ENCODE measurements at places on chromosomes 16 and 17. TPM values are rescaled to one million over a fixed set of nuclear protein-coding genes. Genes with fewer than 3 reads are reported as not detected.

DNA sequence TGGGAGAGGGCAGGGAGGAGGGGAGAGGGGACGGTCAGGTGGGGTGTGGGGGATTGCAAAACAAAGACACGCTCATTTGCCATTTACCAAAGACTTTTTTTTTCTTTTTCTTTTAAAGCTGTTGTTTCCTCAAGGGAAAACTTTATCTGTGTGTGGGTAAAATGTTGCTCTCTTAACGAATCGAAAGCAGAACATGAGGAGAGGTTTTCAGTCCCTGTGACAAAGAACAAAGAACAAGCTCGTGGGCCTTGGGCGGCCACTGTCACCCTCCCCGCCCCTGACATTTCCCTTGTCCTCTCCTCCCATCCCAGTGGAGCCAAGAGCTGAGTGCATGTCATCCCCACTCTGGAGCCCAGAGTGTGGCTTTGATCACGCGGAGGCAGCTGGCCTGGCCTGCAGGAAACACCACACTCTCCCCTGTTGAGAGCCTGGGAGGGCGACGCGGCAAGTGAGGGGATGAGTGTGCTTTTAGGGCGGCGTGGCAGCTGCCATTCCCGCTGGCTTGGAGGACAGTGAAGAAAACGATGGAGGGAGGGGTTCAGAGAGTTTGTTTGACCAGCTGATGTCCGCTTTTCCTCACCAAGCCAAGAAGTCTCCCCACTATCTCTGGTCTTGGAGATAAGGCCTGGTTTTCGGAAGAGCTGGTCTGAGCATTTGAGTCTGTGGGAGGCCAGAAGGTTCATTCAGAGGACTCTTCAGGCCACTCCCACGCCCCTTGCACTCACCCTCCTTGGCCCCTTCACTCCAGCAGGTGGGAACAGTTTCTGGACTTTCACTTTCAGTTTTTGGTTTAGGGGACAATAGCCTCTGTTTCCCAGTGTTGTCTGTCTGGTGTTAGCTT is 11.4 kb downstream of the CCR7 start:
- no peak for DNase-seq

DNA sequence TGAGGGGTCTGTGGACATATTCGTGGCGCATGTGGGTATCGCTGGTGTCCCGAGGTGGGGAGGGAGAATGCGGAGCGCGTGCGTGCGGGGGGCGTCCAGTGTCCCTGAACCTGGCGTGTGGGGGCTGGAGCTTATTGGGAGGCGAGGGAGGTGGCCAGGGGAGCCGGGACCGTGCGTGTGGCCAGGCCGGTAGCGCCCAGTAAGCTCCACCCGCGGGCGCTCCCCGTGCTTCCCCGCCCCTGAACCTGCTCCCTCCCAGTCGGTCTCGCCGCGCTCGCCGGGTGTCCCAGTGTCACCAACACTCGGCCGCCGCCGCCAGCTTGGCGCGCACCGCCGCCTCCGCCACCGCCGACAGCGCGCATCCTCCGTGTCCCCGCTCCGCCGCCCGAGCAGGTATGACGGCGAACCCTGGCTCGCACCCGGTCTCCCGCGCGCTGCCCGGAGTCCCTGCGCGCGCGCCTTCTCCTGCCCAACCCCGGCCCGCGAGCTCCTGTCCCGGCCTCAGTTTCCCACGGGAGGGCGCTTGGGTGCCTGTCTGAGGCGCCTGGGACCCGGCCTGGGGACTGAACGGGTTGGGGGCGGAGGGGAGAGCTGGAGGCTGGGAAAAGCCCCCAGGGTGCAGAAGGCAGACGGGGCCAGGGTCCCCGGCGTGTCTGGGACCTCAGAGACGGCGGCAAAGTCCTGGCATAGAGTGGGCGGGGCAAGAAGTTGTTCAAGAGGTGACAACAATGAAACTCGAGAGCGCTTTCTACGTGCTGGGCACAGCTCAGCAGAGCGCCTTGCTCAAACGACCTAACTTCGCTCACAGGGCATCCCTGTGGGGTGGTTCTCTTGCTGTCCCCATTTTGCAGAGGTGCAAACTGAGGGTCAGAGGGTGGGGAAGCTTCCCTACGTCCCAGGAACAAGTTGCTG is at the start of gene SCNN1B:
Gene SCNN1B (plus strand): TSS at position 258 of the 912 bp plus-strand sequence. CDS start 46,298 bp downstream, outside the sequence.
- peak; percentile 80 for DNase-seq

DNA sequence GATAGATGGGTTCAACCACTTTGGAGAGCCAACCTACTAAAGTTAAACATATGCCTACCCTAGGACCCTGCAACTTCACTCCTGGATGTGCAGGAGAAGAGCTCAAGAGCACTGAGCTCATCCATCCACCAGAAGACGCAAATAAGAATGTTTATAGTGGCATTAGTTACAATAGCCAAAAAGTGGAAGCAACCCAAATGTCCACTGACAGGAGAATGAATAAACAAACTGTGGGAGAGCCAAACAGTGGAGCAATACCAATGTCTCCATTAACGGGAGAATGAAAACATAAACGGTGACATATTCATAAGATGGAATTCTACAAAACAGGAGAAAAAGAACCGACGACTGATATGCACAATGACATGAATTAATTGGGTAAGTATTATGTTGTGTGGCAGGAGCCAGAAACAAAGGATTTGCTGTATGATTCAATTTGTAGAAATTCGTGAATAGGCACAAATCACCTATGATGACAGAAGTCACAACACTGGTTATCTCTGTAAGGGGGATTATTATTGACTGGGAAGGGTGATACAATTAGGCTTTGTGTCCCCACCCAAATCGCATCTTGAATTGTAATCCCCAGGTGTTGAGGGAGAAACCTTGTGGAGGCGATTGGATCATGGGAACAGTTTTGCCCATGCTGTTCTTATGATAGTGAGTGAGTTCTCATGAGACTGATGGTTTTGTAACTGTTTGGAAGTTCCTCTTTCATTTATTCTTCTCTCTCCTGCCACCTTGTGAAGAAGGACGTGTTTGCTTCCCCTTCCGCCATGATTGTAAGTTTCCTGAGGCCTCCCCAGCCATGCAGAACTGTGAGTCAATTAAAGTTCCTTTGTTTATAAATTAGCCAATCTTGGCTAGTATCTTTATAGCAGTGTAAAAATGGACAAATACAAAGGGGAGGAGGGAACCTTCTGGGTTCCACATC is 57.9 kb upstream of the PLCG2 start:
- DNase-seq = no peak

GRCh38 chr17:19390951-19391350 is 4.0 kb upstream of the MFAP4 start:
- DNase-seq = no peak

Gene EIF4A3
- total RNA-seq = 65.5 TPM

GRCh38 chr16:68826652-68827051 is 16.7 kb upstream of the TANGO6 start:
- no peak for DNase-seq

- no peak for DNase-seq
These were observed 448 bp downstream of the STAT5B start for GRCh38 chr17:42275527-42276358.

Gene GRB2
- 112 TPM for total RNA-seq

Gene PRRT2
- 1.3 TPM for total RNA-seq

DNA sequence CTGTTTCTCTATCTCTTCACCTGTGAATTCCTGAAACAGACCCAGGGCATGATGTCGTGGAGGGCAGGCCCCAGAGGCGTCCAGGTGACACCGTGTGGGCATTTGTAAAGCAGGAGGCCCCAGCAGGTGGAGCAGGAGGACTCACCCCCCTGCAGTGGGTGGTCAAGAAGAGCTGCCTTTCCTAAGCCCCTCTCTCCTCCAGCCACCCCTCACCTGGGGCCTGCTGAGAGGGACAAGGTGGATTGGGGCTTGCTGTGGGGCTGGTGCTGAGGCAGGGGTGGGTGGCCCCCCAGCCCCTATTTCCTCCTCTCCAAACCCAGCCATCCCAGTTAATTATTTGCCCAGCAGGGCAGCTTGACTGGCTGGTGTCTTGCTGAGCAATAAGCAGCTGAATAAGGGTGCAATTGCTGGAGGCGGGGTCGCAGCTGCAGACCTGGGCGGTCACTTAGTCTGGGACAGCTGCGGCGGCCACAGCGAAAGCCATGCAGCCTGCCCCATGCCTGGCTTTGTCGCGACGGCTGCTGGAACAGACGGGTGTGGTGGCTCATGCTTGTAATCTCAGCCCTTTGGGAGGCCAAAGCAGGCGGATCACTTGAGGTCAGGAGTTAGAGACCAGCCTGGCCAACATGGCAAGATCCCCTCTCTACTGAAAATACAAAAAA is 56.4 kb downstream of the JPH3 start:
- no peak for DNase-seq

GRCh38 chr16:84279881-84280280 is 14.8 kb upstream of the WFDC1 start:
- DNase-seq = no peak

DNA sequence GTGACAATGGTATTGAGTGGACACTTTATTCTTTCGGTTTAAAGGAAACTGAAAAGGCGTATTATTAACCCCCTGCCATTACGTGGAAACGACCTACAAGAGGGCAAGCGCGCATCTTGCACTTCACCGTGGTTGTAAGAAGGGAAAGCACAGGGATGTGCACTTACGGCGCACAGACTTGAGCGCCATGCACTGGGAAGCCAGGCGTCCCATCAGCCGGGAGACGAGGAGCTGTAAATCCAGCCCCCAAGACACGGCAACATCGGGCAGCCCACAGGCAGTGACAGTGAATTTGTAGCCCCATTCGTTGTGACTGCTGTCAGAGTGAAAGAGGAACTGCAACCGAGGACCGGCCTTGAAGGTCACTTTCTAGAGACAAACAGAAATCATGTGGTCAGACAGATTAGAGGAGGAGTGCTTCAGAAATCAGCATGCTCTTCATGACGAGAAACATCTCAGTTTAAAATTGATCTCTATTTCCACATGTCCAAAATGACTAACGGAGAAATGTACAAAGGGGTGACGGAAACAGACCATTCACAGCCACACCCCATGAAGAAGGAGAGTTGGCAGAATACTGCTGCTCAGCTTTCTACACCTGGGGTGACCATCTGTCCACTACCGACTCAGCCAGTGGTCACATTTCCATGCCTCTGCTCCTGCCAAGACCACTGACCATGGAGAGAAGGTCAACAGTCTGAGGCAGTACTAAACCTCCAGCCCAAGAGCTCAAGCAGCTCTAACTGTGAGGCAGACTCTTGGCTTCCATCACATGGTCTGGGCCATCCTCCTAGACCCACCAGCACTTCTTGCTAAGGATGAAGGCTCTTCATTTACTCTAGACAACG is 68.6 kb downstream of the ZZEF1 start:
- DNase-seq = peak; percentile 27

Gene ACSF2
- 150 TPM for total RNA-seq

GRCh38 chr16:48535831-48536613 is 74.0 kb downstream of the N4BP1 start:
- DNase-seq = no peak

DNA sequence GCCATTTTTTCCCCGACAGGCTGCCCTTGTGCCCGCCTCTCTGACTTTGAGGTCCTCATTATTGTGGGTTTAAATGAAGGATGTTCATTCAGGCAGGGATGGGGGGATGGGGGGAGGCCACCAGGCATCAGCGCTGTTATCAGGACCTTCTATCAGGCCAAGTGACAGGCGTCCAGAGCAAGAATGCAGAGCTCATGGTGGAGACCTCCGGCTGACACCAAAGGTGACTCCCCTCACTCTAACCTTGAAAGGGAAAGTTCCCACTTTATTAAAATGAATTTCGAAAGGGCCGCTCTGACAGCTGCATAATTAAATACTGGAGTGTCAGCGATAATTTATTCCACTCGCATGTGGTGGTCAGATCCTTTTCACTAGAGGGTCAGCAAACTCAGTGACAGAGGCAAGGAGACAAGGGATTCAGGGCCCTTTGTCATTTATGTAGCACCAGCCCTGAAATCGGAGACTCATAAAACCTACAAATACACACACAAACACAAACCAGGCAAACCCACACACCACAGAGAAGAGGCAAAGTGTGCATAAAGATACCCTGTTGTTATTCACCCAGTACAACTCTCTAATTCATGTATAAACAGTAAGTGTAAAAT is 436.0 kb downstream of the MAF start:
- DNase-seq = no peak

Gene KRTAP17-1
- not detected for total RNA-seq

Gene CD68
- 35.0 TPM for total RNA-seq

Gene ACD
- total RNA-seq = 8.8 TPM

Gene PIRT
- total RNA-seq = 0.58 TPM

- DNase-seq = no peak
These were observed 44.8 kb downstream of the ADCY7 start for GRCh38 chr16:50311134-50311528.

- no peak for DNase-seq
These were observed 2287.0 kb downstream of the TP53TG3F start for GRCh38 chr16:35746281-35746962.

Gene TERB1
- total RNA-seq = 0.11 TPM

DNA sequence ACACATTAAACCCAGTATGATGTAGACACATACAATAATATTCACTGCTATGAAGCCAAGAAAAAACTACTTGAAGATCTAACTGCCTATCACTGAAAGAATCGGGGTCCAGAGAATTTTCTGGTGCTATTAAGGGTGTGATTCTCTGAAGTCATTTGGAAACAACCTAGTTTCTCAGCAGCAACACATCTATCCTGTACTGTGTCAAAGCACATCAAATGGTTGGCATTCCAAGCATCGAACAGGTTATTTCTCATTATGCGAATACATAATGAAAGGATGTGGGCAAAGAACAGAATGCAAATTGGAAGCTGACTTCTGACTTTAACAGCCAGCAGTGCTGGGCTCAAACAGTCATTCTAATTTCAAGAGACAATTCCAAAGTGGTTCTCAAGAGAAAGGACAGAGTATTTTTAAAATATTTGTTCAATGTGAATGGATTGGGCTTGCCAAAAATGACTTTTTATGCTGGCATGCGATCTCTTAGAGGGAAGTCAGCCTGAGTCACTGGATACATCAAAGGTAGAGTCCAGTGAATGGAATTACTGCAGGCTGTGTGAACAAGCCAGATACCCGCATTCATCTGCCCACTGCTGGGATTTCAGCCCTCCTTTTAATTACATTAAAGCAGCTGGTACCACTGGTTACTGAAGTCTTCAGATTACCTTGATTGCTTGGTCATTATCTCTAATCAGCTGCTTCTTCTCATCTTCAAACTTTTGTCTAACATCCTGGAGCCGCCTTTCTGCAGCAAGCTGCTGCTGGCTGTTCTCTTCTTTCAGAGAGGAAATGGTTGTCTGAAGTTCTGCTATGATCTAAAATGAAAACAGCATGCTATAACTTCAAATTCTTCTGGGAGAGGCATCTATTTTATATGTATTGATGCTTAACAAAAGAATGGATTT is 181.2 kb upstream of the AXIN2 start:
- DNase-seq = no peak

Gene DHRS7C
- total RNA-seq = 0.36 TPM

DNA sequence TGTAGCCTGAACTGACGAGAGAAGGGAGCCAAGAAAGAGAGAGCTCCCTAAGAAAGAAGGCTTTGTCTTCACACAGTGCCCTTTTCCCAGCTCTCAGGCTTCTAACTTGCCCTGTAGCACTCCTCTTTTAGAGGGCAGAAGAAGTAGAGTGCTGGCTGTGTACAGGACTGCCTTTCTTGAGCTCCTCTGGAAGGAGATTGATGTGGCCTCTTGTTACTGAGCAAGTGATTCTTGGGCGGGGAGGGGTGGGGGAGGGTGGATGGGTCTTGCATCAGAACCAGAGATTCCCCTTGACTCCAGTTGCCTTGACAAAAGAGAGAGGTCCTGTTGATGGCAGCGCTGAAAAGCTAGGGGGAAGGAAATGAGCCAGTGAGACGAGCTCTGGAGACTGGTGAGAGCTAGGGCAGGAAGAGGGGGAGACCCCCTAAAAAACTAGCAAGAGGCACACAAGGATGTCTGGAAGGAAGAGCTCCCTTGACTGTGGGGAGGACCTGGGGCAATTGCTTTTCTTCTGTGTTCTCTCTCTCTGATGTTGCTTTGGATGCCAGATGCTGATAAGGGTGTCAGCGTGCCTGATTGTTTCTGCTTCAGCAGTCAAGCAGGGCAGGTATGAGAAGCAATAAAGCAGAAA is 18.4 kb downstream of the GPR179 start:
- no peak for DNase-seq

Gene ASPSCR1
- 29.8 TPM for total RNA-seq

GRCh38 chr16:27476240-27476639 is 73.5 kb downstream of the GTF3C1 start:
- DNase-seq = no peak

Measured in left colon (tissue), 2 donors.